ENCODE measurements at places on chromosomes 4 and X. TPM values are rescaled to one million over a fixed set of nuclear protein-coding genes. Genes with fewer than 3 reads are reported as not detected.
A peak's percentile ranks its signal among the peaks of the same experiment; 100 is the strongest.

- no peak for DNase-seq
Measured at GRCh38 chr4:121198251-121198650, 34.1 kb upstream of the TNIP3 start.

GRCh38 chr4:7598939-7599790 lies 164.4 kb upstream of the PSAPL1 start:
- DNase-seq: no peak

DNA sequence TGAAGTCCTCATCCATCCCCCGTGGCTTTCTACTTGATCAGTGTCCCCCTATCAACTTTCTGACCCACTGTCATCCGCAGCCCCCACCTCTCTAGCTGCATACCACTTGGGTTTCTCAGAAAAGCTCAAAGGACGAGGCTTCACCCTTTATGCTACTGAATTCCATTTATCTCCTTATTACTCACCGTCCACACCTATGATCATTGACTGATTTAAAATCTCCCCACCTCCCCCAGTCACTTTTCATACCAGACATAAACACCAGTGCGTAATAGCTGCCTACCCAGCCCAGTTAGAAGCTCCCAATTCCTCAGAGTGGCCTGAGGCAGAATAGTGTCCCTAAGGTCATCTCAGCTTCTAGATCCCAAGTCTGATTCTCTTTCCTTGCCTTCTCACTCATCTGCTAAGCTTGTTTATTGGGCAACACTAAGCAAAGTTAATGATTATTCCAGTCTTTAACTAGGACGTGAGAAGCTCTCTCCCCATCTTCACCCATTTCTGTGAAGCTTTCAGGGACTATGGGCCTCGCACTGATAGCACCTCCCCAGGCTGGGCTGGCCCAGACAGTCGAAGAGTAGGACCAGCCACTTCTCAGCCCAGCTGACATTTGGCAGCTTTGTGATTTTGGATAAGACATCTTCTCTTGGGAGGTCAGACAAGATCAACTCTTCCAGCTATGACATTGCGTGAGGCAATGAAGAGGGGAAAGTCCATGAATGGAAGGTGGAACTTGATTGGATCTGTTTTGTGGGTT lies 7.2 kb upstream of the DDX60L start:
- DNase-seq: no peak

DNA sequence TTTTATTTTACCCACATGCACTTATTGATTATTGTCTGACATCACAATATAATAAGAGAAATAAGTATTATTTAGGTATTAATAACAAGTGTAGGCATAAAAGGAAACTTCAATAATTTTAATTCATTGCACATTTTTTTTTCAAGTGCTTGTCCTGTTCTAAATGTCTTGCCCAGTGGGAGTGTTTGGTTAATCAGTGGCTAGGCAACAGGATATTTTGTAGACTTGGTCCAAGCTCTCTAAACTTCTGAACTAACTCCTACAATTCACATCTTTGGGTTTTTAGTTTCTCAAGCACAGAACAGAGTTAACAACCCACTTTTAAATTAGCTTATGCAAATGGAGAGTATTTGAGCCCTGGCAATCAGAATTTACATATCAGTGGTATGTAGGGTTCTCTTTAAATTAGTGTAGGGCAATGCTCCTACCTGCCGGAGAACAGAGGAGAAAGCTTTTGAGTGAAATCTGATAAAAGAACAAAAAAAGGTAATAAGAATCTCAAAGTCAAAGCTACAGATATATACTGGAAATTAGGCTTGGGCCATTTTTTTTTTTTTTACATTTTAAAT lies 353.5 kb downstream of the ADGRL3 start:
- no peak for DNase-seq

DNA sequence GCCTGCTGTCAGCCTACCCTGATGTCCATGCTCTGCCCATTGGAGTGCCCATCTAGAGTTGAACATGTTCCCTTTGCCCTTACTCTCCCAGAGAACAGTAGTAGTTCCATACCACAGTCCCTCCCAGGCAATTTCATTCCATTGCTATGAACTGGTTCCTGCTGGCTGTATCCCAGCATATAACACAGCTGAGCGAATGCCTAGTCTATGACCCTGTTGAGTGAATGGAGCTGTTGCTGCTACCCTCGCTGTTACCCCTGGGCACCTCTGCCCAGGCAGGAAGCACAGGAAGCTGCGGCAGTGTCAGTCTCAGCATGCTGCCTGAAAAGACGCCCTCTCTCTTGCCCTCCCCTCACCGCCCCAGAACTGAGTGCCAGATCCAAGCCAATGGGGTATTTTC lies 73.3 kb downstream of the SOX3 start:
- no peak for DNase-seq

- DNase-seq: no peak
Measured at GRCh38 chr4:79331126-79331876, 5.4 kb upstream of the NAA11 start.

DNA sequence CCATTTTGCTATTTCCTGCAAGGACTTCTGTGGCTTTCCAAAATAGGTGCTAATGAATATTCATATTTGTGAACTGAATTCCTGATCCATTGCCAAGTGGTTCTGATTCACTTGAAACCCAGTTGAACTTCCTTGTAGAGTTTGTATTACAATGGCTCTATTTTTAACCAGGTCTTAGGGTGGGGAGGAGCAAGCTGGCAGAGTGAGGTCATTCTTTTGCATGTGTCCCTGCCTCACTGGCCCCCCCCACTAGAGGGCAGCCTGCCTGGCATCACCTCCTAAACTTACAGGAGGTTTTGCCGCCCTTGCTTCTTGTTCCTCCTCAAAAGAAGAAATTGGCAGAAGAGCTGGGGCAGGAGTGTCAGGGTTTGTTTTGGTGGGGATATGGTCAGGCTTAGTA lies 10.5 kb downstream of the PTTG2 start:
- DNase-seq: no peak

DNA sequence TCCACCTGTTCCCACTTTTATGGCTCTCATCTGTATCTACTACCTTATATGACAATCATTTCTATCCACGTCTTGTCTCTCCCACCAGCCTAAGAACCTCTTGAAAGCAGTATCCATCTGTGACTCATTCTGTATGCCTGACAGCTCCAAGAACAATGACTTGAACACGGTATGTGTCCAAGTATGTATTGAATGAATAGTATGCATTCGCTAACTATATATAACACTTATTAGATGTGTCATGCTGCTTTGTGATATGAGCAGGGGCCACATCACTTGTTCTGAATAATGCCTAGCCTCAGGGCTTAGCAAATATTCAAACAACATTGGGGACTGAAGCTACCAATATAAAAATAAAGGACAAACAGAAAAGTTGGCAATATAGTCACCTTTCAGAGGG lies 4.9 kb downstream of the OPHN1 start:
- DNase-seq: no peak

DNA sequence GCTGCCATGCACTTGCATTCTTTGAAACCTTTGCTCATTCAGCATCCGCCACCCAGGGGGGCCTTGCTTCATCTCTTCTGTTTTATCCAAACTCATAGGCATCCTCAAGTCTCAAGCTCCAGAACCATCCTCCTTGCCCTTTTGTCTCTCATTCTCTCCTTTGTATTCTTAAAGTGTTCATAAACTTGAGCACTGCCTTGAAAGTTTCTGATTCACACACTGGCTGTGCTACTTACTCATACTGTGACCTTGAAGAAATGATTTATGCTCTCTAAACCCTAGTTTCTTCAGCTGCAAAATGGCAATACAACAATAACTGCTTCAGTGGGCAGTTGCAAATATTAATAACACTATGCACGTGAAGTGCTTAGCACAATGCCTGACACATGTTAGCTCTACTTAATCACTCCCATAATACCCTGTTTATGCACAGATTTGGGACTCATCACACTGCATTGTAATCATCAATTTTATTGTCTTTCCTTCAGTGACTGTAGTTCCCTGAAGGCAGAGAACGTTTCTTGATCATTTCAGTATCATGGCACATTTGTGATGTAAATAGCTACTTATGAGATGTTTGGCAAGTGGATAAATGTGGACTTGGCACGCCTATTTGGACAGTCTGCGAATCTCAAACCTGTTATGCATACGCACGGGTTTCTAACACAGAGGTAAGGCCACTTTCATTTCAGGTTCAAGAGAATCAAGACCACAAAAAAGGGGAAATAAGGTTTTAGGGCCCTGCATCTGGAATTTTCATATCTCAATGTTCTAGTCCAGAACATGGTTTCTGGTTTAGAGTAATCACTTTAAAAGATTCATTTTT lies 291.0 kb downstream of the LDB2 start:
- DNase-seq: no peak

DNA sequence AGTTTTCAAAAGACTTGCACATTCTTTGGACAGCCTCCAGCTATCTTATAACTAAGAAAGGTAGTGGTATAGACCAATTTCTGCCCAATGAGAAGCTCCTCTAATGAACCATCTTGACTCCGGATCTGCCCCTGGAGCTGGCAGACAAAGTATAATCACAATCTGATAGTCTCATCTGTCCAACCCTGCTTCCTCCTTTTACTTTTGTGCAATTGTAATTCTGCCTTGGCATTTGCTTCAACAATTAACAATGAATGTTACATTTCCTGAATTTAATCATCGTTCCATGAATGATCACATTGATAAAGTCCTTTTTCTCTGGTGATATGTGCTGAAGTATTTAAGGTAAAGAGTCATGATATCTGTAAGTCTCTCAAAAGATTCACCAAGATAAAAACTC lies 27.8 kb downstream of the FRYL start:
- DNase-seq: no peak

GRCh38 chr4:101439926-101440325 lies 92.6 kb upstream of the PPP3CA start:
- DNase-seq: no peak

GRCh38 chrX:51144828-51145442 lies 187.7 kb upstream of the NUDT10 start:
- DNase-seq: peak; percentile 35

DNA sequence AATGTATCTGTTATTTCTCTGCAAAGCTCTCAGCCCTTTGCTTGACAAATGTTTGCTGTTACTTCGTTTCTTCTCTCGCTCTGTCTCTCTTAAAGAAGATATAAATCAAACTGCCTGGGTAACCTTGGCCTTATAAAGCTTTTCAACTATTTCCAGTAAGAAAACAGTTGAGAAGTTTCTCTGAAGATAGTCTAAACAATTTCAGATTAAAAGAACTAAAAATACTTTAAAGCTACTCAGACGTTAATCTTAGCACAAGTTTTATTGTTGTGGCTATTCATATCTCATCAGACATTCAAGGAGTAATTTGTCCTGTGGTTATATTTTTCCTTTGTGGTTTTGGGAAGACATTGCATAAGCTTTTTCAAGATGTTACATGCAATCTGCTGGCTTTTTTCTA lies 22.6 kb downstream of the HOPX start:
- DNase-seq: no peak

GRCh38 chrX:96989830-96990571 lies 106.3 kb downstream of the RPA4 start:
- no peak for DNase-seq

DNA sequence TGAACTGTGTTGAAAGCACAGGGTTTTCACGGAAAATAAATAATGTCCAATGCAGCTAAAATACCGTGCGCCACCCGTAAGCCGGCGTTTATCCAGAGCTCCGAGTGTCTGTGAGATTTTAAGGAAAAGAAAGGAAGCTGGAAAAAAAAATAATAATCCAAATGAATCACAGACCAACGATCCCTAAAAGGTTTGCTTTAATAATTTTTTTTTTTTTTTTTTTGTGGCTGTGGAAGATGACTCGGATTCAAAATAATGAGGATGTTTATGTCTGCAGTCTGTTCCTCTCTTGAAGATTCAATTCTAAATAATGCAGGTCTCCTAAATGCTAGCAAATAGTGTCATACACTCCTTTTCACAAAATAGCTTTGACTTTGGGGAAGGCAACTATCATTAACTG lies 84.6 kb upstream of the PPP2R3B start:
- DNase-seq: no peak

DNA sequence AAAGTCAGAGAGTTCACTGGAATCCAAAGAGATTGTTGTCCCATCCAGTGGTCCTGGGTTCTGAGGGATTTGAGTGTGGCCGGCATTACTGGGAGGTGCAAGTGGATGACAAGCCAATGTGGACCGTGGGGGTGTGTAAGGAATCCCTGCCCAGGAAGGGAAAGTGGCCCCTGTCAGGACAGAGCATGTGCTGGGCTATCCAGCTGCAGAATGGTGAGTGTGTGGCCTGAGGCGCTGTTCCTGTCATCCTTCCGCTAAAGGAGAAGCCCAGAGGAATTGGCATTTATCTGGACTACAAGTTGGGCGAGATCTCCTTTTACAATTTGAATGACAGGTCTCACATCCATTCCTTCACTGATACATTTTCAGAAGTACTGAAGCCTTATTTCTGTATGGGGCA lies 20.4 kb upstream of the TRIM60 start:
- DNase-seq: no peak

GRCh38 chr4:138222046-138222445 lies 20.1 kb downstream of the SLC7A11 start:
- no peak for DNase-seq

GRCh38 chrX:154436983-154437752 lies at the start of gene GDI1:
Gene GDI1 (plus strand): TSS chrX:154437154. CDS start chrX:154437255, 101 bp downstream.
- DNase-seq: peak; percentile 46

GRCh38 chr4:185209031-185209851 lies at the start of gene SNX25:
Gene SNX25 (plus strand): TSS chr4:185209598. CDS start chr4:185209827, 229 bp downstream.
- DNase-seq: peak; percentile 84

DNA sequence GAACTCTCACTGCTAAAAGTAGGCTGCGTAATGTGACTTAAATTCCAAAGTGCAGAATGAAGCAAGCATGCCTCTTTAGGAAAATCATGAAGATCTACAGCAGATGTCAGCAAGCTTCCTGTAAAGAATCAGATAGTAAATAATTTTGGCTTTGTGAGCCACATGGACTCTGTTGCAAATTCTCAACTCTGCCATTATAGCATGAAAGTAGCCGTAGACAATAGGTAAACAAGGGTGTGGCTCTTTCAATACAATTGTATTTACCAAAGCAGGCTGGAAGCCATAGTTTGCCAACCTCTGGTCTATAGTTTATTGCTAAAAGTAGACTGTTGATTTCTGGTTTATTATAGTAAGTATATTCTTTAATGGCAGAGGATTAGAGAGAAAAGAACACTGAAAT lies 80.3 kb upstream of the FAM9B start:
- DNase-seq: no peak

- no peak for DNase-seq
Measured at GRCh38 chr4:10438924-10439323, 18.3 kb downstream of the ZNF518B start.

DNA sequence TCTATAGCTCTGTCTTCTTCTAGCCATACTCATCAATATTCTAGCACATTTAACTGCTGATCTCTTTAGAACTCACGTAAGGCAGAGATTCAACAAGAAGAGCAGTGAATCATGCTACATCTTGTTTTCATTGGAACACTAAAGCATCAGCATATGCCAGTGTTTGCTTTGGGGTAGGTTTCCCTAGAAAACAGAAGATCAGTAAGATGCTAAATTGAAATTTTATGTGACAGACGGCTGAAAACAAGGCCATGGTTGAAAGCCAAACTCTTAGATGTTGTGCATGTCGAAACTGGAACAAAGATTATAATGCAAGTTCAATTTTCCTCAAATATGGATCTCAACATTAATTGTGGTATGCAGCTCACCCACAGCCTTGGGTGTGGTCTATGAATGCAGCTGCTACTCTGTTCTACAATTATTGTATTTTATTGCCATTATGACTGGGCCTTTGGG lies 107.6 kb downstream of the PDLIM5 start:
- DNase-seq: no peak

Gene DUX4
- 0.49 TPM for total RNA-seq

Gene USP27X
- total RNA-seq: 6.6 TPM

Gene CTAG1A
- not detected for total RNA-seq

Gene PLRG1
- 70.6 TPM for total RNA-seq

Gene KCND1
- 6.0 TPM for total RNA-seq

Gene GUCY1A1
- total RNA-seq: not detected

Gene RBM10
- 42.1 TPM for total RNA-seq

Gene UGT2B15
- not detected for total RNA-seq

Gene GAGE13
- not detected for total RNA-seq

Gene RBMXL3
- total RNA-seq: not detected

Gene NDST3
- 11.9 TPM for total RNA-seq

Gene HTR2C
- total RNA-seq: 0.10 TPM
